Amygdala (tissue), 56 donors: ENCODE measurements at places on chromosomes 13 and 19.

- no peak for DNase-seq
Observed at GRCh38 chr19:46714444-46715106, 2.3 kb downstream of the PRKD2 start.

- no peak for DNase-seq
Observed at GRCh38 chr13:110822669-110822945, 92.3 kb downstream of the ANKRD10 start.

DNA sequence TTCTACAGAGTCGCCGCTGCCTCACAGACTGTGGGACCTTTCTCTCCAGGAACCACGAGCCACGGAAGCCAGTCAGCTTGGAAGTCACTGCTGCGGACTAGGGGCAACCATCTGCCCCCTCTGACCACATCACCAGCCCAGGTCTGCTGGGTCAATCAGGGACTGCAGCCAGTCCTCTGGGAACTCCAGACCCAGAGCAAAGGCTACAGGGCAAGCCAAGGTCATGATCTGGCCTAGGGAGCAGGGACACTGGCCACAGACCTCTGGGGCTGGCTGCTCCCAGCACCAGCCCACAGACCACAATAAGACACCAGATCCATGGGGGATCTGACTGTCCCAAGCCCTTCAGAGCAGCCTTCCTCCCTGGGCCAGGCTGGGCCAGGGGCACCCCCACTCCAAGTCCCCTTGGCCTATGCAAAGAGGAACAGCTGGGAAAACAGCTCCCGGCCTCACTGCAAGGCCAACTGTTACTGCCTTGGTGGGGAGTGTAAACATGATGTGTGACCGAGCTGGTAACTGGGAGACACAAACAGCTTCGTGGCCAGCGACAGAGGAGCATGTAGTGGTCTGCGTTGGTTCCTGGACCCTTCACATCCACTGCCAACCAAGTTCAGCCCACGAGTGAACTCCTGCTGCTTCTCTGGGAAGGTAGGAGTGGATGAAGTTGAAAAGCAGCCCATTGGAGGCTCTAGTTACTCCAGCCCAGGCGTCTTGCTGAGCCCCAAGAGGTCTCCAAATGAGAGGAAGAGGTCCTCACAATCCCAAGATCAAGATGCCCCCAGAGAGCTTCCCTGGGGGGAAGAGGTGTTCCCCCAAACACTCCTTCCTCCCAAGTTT, 1.5 kb downstream of the AKT2 start:
- no peak for DNase-seq

DNA sequence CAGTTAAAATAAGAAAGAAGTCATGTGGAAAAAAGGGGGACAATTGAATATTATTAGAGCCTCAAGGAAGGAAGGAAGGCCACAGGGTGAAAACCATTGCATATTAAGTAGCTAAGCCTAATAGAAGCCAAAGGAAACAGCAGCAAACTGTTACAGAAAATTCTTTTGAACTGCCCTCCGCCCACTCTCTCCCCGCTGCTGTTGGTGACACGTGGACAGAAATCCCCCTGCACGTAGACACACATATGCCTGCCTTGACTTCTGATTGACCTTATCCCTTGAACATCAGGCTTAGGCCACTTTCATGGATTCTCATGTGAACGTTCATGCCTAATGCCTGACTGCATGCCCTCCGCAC, 229.1 kb downstream of the KCNRG start:
- no peak for DNase-seq

- DNase-seq, result no peak
Observed at GRCh38 chr19:49890349-49891311, 6.1 kb downstream of the IL4I1 start.

GRCh38 chr19:43983544-43983911, 460 bp upstream of the ZNF155 start:
- DNase-seq, result no peak

DNA sequence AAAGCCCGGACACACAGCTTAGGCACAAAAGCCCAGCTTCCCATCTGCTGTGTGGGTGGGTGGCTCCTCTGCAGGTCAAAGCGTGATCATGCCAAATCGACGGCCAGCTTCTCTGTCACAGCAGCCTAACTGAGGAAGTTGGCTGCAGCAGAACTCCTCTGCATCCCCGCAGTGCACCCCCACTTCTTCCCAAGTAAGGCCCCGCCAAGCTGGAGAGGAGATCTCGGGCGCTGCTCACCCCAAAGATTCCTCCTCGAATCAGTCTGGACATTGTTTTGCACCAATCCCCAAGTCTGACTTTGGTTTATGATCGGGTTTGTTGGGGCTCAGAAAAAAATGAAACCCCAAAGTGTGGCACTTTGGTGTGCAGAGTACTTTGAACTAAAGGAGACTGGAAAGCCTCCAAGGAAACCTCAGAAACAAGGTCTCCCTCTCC, 19.7 kb upstream of the CPB2 start:
- no peak for DNase-seq

- no peak for DNase-seq
Observed at GRCh38 chr13:41655997-41656396, 198.6 kb downstream of the RGCC start.

DNA sequence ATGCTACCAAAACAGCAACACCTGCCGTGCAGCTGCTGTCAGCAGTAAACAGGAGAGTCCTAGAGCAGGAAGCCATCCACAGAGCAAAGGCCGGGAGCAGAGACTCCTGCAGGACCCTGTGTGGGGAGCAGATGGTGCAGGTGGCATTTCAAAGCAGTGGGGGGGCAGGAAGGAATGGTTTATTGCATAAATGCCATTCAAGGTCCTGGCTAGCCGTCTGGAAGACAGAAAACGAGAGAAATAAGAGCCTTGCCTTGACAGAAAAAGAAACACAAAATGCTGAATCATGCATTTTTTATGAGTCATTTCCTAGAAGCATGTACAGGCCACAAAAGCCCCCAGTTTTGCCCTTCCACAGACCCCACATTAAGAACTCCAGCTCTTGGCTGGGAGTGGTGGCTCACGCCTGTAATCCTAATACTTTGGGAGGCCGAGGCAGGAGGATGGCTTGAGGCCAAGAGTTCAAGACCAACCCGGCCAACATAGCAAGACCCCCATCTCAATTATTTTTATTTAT, 5.4 kb downstream of the RSPH6A start:
- DNase-seq, result no peak

DNA sequence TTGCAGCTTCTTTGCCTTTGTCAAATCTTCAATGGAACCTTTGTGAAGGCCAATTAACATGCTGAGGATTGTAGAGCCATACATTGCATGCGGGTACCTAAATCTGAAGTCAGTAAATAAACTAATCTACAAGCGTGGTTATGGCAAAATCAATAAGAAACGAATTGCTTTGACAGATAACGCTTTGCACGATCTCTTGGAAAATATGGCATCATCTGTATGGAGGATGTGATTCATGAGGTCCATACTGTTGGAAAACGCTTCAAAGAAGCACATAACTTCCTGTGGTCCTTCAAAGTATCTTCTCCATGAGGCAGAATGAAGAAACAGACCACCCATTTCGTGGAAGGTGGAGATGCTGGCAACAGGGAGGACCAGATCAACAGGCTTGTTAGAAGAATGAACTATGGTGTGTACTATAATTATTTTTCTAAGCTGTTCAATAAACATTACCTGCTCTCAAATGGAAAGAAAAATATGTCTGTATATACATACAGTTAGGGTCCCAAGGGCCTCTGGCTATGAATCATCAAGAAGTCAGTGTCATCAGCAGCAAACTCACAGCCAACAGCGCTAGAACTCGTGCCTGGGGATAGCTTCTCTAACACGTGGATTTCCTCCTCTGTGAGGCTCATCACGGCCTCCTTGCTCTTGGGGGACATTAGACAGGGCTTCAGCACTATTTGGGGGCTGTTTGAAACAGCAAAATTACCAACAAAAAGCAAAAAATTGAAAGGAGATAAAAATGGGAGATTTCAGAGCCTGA, 2.9 kb upstream of the CD70 start:
- no peak for DNase-seq

- DNase-seq, result no peak
Observed at GRCh38 chr13:28854657-28855056, 34.5 kb downstream of the MTUS2 start.

DNA sequence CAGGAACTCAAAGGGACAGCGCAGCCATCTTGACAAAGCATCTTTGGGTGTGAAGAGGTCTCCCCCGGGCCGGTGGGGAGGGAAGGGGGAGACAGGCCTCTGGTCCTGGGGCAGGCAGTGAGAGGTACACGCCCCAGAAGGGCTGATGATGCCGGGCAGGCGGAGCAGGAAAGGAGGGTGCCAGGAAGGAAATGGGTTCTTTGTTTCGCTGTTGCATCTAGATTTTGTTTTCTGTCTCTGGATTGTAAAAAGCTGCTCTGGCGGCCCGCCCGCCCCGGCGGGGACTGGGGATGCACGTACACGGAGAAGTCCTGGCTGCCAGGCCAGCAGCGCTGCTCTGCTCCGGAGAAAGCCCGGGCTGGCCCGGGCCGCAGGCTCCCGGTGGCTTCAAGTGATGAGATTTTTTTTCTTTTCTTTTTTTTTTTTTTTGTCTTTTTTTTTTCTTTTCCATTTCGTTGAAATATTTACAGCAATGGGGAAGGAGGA, 13.2 kb upstream of the ASF1B start:
- peak; percentile 66 for DNase-seq

- no peak for DNase-seq
Observed at GRCh38 chr13:40651866-40652587, 14.4 kb downstream of the FOXO1 start.

DNA sequence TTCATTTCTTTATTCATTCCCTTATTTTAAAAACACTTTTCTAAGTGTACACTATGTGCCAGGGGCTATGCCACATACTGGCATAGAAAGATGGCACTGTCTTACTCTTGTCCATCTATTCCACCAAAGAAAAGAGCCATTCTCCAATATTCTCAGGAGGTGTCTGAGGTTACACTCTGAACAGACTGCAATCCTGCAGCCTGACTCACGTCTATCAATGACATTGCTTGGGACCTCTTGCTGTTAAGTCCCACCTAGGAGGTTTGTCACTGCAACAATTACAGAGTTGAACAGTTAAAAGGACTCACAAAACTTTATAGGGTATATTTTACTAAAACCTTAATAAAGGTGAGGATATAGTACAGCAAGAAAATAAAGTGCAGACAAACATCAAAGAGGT, 512.9 kb upstream of the HTR2A start:
- DNase-seq, result no peak

DNA sequence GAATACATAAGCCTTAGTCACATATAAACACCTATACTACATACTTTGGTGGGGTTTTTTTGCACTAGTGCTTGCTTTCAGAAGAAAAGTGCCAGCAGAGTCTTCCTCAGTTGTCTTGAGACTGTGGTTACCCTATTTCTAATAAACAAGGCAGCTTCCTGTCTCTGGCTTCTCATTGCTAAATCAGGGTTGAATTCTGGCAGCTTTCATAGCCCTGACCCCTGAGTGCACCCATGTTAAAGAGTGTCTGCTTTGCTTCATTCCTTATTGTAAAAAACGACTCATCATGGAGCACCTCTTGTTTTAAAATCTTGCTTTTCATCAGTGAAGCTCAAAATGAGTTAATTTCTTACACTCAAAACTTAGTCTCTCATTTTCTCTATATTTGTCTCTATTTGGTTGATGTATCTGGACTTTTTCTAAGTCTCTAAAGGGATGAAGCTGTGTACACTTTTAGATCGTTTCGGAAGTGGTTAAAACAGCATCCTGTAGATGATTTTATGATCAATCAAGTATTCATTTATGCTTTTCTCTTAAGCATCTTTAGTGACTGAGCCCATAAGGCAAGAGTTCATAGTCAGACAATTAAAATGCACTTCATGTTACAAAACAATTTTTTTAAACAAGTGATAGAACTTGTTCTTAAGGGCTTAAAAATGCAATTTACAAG, 72.1 kb downstream of the KLF12 start:
- no peak for DNase-seq

DNA sequence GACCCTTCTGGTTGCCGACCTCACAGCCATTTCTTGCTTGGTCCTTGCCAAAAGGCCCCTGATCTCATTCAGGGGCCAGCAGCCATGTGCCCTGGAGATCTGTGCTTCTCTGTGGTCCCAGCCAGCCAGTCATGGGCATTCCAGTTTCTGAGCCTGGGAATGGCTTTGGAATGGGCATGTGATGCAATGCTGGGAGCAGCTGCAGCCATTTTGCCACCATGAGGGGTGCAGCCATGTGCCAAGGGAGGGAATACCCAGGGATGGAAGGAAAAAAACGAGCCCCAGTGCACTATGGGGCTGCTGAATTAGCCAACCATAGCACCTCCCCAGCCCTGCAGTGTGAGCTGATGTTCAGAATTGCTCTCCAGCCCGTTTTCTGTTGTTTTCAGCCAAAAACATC, 26.3 kb downstream of the F2RL3 start:
- no peak for DNase-seq

DNA sequence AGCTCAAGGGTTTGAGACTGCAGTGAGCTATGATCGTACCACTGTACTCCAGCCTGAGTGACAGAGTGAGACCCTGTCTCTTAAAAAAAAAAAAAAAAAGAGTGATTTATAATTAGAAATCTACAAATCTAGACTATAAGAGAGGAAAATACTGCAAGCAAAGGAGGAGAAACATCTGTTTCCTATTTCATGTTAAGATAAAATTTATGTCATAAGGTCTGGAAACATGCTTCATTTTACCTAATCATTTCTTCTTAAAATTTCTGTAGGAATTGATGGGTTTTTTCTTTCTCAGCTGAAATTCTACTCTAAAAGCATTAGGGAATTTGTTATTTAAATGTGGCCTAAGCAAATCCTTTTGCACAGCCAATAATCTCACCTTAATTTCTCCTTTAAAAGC, 53.2 kb downstream of the C13orf42 start:
- DNase-seq, result no peak

DNA sequence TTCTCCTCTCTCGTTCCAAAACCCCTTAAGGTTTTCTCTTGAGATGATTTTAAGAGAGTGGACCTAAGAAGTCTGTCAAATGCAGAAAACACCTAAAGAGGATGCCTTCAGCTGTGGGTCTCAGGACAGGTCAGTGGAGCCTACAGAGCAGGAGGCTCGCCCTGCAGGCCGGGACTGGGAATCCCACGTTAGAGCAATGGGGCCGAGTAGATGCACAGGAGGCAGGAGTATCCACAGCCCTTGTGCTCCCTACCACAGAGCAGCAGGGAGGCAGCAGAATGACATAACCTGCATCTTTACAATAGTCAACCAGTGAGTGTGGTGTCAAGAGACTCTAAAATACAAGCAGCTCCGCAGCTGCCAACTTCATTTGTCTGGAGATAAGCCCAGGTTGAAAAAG, 229.4 kb downstream of the MTUS2 start:
- no peak for DNase-seq
